ENCODE measurements at places on chromosomes 5 and 9.

- no peak for DNase-seq
Measured at GRCh38 chr5:150394131-150394530, 18.6 kb downstream of the CD74 start.

DNA sequence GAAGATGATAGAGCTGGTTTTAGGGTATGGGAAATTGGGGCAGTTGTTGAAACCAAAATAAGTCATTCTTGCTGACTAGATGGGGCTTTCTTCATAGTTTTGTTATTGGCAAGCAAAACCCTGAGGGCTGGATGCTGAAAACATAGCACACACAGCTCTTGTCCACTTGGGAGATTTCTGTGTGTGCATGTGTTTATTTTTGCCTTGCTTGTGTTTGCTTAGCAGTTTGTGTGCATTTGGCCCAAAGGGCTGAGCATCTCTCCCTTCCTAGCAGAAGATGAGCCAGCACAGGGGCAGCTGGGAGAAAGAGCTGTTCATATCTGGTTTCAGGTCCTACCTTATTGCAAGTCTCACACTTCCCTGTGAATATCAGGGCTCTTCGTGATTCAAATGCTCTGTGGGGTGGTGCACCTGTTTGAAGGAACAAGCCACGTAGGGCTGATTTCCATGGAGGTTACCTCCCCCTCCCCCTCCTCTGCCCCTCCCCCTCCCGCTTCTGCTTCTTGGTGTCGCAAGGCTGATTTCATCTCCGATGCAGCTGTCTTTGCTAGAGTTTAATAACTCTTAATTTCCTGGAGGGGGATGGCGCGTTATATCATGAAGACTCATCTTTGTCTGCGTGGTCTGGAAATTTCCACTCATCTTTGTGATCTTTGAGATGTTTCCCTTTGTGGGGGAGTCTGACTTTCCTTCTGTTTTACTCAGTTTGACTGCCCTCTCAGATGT, 296.5 kb downstream of the ARHGAP26 start:
- DNase-seq = no peak

- DNase-seq = no peak
Measured at GRCh38 chr5:14373685-14374084, 207.9 kb upstream of the OTULINL start.

- DNase-seq = peak; percentile 84
Measured at GRCh38 chr5:87340716-87341115, 72.0 kb downstream of the CCNH start.

- DNase-seq = no peak
Measured at GRCh38 chr9:35085078-35085477, 5.3 kb upstream of the FANCG start.

DNA sequence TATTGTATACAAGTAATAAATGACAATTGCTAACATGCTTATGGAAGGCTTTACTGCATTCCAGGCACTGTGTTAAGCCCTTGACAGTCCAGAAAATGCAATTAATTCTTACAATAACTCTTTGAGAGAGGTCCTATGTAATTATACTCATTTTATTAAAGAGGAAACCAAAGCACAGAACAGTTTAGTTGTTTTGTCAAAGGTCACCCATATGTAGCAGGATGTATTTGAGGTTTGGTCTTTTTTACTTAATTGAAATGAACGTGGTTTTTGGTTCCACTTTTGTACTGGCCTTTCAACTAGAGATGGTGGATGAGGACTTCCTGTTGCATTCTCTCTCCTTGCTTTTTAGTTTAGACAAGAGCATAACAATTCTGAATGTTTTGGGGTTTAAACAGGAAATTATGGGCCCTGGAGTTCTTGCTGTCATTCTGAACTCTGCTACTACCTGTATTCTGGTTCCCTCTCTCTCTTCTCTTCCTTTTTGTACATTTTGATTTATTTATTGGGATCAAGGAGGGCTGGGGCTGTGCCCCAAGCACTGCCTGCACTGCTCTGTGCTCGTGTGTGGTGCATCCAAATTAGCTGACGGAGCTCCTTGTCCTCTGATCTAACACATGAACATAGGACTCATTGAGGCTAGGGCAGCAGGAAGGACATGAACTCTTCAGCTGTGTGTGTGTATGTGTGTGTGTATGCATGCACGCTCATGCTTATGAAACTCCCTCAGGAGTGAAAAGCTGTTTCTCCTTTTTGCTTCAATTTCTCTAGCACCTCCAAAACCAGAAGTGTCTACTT, 47.4 kb downstream of the SLC28A3 start:
- DNase-seq = peak; percentile 31

GRCh38 chr5:103033696-103034095, 86.2 kb downstream of the GIN1 start:
- no peak for DNase-seq

GRCh38 chr9:75626860-75627259, 263.6 kb upstream of the PCSK5 start:
- no peak for DNase-seq

- DNase-seq = peak; percentile 42
Measured at GRCh38 chr9:135504262-135505243, 4.1 kb downstream of the MRPS2 start.

DNA sequence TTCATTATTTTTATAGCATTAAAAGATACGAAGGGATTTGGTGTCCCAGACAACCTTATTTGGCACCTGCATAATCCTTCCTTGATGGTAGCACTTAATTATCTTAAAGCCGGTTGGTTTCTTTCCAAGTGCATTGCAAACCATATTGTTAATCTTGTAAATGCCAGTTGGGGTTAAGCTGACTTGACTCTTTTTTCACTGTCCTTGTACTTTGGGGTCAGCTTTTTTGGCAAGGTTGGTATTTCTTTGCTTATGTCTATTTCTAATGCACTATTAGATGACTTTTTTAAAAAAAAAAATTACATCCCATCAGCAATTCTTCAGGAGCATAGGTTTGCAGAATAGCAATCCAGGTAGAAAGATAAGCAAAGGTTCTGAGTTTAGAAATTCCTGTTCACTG, 466.8 kb upstream of the TLE4 start:
- DNase-seq = no peak

- DNase-seq = no peak
Measured at GRCh38 chr9:126857261-126857960, 3.0 kb upstream of the ZBTB34 start.

- no peak for DNase-seq
Measured at GRCh38 chr5:6321078-6321477, 57.3 kb downstream of the MED10 start.

- DNase-seq = no peak
Measured at GRCh38 chr9:126474786-126475485, 138.8 kb upstream of the LMX1B start.

DNA sequence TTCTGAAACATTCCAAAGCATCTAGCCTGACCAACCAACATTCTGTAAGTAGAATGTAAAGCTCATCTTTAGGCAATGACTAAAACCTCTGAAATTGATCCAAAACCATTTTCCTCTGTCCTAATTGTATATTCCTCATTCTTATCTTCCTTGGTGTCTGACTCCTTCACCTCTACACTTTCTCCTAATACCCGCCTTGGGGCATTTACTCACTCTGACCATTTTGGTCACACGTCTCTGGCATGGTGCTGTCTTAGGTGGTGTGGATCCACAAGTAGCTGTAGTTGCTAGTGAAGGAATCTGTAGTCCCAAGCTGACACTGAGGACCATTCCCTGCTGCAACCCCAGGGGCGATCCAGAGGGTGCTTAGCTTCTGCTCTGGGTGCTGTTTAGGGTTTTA, 40.8 kb upstream of the LMNB1 start:
- no peak for DNase-seq

- no peak for DNase-seq
Measured at GRCh38 chr5:121121786-121122185, 657.7 kb downstream of the PRR16 start.

DNA sequence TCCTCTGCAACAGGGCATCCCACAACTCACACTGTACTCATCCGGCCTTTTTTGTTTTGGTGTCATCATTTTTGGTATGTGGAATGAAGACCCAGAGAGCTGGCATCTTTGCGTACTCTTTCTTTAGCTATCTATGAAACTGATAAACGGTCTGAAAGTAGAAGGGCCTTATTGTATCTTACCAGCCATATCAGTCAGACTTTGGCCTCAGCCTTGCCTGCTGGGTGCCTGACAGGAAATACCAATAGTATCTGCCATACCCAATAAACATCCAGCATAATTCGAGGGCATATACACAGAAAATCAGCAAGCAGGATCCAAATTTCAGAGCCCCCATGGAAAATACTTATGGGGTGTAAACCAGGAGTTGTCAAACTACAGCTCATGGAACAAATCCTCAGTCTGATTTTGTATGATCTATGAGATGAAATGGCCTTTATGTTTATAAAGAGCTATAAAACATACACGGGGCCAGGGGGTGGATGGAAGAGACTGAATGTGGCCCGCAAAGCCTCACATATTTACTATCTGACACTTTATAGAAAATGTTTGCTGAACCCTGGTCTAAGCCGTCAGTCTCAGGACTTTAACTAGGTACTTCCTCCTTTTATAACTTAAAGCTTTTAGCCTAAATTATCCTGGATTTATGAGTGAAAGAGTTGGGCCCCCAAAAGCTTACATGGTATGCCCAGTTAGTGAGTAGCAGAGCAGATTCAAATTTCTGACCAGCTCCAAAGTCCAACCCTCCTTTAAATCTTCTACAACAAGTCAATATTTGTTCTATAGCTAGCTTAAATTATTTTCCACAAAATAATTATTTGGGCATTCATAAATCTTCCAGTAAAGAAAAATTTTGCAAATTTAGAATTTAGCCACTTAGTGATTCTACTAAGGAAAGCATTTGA, 308.0 kb upstream of the PUM3 start:
- DNase-seq = no peak

- no peak for DNase-seq
Measured at GRCh38 chr5:97635553-97635952, 452.5 kb upstream of the RIOK2 start.

DNA sequence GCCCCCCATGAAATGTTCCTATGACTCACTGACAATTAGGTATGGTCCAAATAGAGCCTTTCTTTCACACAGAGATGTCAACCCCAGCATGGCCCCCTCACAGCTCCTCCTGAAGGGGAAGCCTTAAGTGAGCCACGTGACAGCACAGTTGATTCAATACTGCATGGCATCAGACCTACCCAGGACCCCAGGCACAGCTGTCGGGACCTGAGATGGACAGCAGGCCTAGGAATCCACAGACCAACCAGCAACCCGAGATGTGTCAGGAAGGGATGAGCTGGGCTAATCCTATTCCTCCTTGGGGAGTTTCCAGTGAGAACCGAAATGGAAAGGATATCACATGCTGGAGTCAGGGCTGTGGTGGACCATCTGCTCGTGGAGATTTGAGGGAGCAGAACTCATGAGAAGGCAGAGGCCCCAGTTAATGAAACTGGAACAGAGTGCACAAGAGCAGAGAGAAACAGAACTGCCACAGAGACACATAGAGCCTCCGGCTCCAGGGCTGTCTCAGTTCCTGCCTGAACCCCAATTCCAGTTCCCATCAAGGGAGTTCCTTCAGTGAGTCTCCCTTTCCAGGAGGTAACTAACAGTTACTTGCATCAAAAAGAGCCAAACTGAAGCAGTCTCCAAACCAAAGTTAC, 42.1 kb upstream of the SMIM23 start:
- DNase-seq = no peak

DNA sequence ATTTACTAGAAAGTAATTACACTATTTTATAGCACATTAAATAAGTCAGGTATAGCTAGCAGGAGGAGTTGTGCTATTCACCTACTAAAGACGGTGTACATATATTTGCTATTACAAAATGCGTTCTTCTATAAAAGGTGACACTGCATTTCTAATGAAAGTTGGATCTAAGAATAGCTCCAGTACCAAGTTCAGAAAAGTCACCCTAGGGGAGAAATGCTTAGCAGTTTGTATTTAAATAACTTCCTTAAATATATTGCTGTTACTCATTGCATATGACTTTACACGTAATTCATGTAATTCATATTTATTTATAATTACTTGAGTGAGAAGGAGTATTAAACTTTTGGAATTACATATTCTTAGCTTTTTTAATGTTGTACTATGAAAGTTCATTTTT, 7.0 kb upstream of the SUB1 start:
- no peak for DNase-seq

DNA sequence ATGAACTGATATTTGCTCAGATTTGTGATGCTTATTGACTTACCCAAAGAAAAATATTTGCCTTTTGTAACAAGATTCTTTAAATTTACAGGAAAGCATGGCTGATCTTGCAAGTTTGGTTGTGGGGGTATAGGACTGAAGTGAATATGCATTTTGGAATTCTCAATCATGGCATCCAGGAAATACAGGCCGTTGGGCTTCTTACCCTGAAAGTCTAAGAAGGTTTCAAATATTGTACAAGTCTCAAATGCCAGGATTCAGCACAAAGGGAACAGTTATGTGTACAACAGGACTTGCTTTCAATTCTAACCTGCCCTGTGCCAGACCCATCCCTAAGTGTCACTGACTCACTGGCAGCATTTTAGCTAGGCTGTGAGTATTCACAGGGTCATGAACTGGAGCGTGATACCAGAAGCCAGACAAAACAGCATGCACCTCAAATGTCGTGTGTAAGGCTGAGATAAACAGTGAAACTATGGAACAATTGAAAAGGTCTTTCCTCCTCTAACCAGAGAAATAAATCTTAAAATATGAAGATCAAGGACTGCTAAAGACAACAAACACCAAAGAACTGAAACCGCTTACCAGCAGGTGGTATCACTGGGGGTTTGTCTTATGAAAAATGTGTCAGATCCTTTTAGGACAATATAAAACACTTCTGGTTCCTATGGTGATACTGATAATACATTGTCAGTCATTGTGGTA, 168.6 kb upstream of the RGMB start:
- no peak for DNase-seq

DNA sequence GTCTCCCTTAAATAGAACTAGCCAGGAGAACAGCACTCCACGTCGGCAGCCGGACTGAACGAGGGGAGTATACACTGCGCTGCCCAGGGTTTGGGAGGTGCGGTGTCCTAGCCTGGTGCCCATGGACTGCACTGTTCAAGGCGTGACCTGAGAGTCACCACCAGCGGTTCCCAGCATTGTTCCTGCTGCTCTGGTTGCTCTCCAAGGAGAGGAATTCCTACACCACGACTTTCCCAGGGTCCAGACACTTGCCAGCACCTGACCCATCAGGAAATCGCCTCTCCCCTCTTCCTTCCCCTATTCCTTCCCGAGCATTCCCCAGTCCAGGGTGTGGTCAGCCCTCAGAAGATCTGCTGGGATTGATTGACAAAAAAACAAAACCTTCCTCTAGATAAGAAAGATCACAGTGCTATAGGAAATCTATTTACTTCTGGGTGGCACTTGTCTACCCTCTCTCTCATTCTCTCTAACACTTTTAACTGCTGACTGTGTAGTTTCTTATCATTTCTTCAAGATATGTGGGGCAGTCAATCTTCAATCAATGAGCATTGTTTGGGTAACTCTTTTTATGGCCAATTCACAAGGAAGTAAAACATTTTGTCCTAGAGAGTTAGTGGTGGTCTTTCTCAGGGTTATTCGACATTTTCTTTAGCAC, 297.8 kb upstream of the ACTBL2 start:
- no peak for DNase-seq

- no peak for DNase-seq
Measured at GRCh38 chr5:77316871-77317661, 106.6 kb downstream of the PDE8B start.

GRCh38 chr5:127072861-127073846, at the start of gene C5orf63:
Gene C5orf63, minus strand, starts transcription at chr5:127073502. Its CDS starts 14,507 bp downstream, at chr5:127058995.
- DNase-seq = no peak
